Left forelimb (tissue), 1 donor: ENCODE measurements at places on chromosomes 4 and X.
A peak's percentile ranks its signal among the peaks of the same experiment; 100 is the strongest.

- no peak for DNase-seq
Measured at GRCh38 chrX:14675500-14675899, 146.2 kb downstream of the GLRA2 start.

DNA sequence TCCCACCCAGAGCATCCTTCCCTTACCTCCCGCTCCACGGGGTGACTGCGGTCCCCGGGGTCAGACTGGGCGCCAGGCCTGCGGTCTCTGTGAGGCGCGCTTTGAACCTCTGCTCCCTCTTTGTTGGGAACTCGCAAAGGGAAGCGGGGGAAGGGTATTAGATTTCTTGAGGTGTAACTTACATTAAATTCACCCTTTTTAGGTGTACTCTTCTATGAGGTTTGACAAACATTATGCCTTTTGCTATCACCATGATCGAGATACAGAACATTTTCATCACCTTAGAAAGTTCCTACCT is 569 bp downstream of the DCK start:
- DNase-seq: no peak

DNA sequence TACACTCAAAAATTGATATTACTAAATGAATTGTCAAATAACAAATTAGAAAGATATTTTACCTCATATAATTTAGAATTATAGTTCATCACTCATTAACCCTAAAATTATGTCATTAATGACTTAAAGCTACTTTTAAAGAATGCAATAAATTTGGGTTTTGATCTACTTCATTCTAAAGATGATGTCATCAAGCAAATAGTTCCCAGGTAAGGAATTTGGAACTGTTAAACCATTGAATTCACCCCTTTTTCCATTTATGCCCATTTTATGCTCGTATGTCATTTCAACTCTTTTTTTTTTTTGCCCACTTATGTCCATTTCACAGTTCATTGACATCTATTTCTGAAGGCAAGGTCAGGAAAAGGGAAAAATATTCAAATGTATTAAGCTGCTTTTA is 135.5 kb downstream of the TLL1 start:
- DNase-seq: no peak

DNA sequence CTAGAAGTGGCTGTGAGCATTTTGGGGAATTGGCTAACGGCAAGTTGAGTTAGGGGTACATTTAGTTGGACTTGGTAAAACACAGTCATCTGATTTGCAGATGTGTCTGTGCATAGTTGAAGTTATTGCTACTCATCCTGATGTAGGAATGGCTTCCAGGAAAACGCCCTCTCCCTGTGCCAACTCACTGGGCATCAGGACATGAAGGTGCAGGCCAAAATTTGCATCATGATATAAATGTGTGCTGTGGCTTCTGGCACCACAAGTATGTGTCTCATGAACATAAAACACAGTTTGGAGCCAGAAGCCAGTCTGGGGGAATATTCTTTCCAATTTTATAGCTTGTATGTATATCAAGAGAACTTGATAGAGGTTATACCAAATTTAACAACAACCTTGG is 54.2 kb upstream of the CBR4 start:
- DNase-seq: no peak

DNA sequence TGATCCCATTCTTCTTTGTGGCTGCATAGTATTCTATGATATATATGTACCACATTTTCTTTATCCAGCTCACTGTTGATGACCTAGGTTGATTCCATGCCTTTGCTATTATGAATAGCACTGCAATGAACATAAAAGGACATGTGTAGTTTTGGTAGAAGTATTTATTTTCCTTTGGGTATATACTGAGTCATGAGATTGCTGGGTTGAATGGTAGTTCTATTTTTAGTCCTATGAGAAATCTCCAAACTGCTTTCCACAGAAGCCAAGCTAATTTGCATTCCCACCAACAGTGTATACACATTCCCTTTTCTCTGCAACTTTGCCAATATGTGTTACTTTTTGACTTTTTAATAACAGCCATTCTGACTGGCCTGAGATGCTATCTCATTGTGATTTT is 278.3 kb downstream of the PCDH18 start:
- no peak for DNase-seq

- DNase-seq: no peak
Measured at GRCh38 chr4:7788694-7789425, 150.8 kb downstream of the AFAP1 start.

GRCh38 chr4:19187096-19187495 is 1064.6 kb upstream of the SLIT2 start:
- DNase-seq: no peak

DNA sequence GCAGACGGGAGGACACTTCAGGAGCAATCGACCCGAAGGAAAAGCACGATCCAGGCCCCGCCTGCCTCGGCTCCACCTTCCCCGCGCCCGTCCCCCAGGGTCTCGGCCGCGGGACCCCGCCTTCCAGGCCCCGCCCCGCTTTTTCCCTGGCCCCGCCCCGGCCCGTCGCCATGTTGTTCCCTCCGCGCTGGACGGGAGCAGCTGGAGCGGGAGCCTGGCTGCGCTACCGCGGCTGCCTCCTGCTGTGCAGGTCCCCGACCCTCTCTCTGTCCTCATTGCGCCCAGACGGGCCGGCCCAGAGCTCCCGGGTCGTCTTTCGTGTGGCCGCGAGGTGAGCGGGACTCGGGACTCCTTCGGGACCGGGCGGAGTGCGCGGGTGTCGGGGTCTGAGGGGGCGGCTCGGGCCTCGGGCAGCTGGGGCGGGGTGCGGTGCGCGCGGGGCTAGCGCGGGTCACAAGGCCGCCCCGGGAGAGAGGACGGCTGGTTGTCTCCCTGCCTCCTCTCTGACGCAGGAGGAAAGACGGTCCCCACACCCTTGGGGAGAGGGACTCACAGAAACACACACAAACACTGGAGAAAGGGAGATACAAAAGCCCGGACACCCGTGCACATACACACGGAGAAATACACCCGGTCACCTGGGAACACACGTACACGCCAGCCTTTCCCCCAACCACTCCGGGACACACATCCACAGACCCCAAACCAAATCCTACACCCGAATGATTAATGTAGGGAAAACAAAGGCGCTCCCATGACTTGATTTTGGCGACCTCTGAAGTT is at the start of gene RAB9A:
TSS of gene RAB9A (plus strand) at position 171 of the 783 bp plus-strand sequence. CDS start 19,619 bp downstream, outside the sequence.
- DNase-seq: peak; percentile 90

GRCh38 chrX:153902385-153902784 is 2.1 kb upstream of the AVPR2 start:
- no peak for DNase-seq

DNA sequence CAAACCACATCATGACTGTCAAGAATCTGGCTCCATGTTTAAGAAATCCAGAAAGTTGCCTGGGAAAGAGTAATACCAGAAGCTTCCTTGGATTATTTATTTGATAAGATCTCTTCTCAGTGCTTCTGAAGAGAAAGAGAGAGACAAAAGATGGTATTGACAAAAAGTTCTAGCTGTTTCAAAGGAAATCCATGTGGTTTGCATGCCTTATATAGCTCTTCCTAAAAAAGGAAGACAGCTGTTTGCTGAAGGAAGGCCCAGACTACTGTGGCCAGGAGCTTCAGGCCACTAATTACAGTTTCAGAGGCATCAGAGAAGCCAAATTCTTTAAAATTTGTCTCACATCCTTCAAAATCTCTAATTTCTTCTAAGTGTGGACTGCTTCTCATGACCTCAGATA is 565.2 kb upstream of the SLIT2 start:
- no peak for DNase-seq

GRCh38 chrX:45710081-45710801 is 509.6 kb upstream of the DIPK2B start:
- DNase-seq: no peak

DNA sequence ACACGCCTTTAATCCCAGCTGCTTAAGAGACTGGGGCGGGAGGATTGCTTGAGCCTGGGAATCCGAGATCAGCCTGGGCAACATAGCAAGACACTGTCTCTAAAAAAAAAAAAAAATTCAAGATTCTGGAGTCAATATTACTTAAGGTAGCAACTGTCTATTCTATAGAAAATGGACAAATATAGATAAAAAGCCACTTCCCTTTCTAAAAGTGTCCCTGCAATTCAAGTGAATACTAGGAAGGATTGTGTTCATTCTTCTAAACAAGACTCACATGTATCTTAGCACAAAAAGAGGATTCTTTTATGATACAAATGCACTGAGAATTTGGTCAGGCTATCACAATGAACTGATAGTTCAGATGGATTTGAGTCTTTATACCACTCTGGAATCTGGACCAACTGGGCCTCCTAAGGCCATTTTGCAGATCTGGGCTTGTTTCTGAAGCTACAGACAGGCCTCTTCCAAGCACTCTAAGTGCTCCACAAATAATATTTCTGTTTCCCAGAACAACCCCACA is 7.0 kb downstream of the PKD2 start:
- no peak for DNase-seq

DNA sequence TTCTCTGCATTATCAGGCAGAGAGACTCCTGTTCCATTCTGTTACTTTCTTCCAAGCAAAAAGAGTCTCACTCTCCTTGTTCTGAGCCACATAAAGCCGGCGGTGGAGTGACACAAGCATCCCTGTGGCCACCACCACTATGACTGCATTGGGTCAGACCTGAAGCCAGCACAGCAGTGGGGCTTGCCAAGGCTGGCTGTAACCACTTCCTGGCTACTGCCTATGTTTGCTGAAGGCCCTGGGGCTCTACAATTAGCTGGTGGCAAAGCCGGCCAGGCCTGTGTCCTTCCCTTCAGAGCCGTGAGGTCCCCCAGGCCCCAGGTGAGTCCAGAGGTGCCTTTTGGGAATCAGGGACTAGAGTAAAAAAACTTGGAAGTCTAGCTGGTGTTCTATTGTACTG is 31.8 kb downstream of the PLAC8 start:
- no peak for DNase-seq

- DNase-seq: no peak
Measured at GRCh38 chr4:184203300-184203699, 14.4 kb downstream of the ENPP6 start.

DNA sequence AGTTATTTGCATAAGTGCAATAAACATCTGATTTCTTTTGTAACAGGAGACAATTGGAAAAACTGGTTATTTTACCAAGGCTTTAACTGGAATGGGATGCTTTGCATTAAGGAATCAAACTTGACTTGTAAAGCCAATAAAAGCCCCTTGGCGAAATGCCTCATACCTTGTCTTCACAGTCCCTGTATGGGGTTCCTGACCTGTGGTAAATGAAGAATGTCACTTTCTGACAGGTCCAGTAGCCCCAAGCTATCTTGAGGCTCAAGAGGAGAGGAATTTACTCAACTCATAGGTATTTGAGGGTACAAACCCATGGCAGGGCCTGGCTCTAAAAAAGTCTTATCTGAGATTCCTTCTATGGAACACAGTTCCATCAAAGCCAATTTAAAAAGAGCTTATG is 78.0 kb downstream of the ACOX3 start:
- no peak for DNase-seq

DNA sequence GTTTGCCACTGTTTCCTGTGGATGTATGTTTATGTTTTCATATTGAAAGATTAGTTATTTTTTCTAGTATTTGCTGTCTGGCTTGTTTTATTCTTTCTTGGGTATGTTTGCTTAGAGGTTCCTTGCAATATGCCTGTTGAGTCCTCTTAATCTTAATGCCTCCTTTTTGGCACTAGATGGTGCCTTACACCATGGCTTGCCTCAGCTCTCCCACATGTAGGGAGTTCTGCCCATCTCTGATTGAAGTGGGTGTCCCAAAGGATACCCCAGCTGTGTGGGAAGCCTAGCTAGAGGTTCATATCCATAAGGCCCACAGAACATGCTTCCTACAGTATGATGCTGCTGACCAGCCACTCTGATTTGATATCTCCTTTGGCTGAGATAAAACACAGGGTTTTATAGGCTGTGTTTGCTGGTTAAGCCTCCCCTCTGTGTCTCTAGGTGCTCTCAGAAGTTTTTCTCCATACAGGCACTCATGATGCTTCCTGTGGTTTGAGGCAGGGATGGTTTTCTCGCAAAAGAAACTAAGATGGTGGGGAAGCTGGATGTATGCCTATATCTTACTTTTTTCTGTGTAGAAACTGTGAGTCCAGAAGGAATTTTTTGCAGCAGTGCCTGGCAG is 162.4 kb downstream of the ASB9 start:
- no peak for DNase-seq

- DNase-seq: no peak
Measured at GRCh38 chr4:167614866-167615265, 380.6 kb upstream of the SPOCK3 start.

- DNase-seq: no peak
Measured at GRCh38 chr4:124449881-124450280, 262.7 kb downstream of the ANKRD50 start.

GRCh38 chr4:152858934-152859333 is 77.2 kb upstream of the FHDC1 start:
- DNase-seq: no peak

- DNase-seq: no peak
Measured at GRCh38 chrX:154490021-154490413, 412 bp downstream of the SLC10A3 start.

DNA sequence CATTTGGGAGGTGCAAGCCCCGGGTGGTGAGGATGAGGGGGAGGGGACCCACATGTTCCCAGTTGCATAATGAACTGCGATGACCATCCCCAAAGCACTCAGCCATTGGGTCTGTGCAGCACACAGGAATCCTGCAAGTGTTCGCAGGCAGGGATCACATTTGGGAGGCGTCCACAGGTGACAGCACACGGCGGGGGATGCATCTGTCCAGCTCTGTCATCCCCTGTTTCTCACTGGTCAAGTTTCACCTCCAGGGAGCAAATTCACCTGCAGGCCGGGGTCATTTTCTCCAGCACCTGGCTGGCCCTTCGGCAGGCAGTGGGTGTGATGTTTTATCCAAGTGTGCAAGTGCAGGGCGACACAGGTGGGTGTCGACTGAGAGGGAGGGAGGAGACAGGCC is 33.3 kb upstream of the SORCS2 start:
- peak; percentile 54 for DNase-seq

DNA sequence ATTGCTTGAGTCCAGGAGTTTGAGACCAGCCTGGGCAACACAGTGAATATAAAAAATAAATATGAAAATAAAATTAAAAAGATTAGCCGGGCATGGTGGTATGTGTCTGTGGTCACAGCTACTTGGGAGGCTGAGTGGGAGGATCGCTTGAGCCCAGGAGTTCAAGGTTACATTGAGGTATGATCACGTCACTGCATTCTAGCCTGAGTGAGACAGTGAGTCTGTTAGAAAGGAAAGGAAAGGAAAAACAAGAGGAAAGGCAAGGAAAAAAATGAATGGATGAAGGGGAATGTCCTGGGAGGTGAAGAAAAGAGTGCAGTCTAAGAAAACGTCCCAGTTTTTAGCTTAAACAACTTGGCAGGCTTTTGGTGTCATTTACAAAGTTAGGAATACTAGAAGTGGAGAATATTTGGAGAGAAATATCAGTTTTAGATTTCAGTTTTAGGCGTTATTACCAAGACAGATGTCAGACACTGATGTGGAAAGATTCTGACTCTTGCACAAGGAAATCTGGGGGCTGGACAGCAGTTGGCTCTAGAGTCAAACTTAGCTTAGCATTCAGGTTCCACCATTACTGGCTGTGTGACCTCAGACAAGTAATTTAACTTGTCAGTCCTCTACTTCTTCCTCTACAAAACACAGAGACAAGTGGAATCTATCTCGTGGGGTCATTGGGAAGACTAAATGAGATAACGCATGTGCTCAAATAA is 139.0 kb downstream of the TSPAN5 start:
- DNase-seq: no peak

- DNase-seq: no peak
Measured at GRCh38 chr4:100635899-100636298, 118.1 kb upstream of the EMCN start.

GRCh38 chrX:71154196-71154595 is 9.6 kb downstream of the NLGN3 start:
- no peak for DNase-seq
